ENCODE measurements at places on chromosomes 7 and 10.
A peak's percentile ranks its signal among the peaks of the same experiment; 100 is the strongest.

GRCh38 chr10:117162093-117163060 is 24.3 kb upstream of the VAX1 start:
- no peak for DNase-seq

- DNase-seq = peak; percentile 33
These were observed 381.0 kb upstream of the NRP1 start for GRCh38 chr10:33715303-33715975.

- DNase-seq = no peak
These were observed 47.6 kb downstream of the ZMIZ1 start for GRCh38 chr10:79116368-79116767.

DNA sequence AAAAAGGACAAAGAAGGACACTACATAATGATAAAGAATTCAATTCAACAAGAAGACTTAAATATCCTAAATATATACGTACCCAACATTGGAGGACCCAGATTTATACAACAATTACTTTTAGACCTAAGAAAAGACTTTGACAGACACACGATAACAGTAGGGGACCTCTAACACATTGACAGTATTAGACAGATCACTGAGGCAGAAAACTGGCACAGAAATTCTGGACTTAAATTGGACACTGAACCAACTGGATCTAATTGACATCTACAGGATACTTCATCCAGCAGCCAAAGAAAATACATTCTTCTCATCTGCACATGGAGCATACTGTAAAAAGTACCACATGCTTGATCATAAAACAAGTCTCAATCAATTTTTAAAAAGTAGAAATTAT is 103.8 kb downstream of the DGKI start:
- no peak for DNase-seq

DNA sequence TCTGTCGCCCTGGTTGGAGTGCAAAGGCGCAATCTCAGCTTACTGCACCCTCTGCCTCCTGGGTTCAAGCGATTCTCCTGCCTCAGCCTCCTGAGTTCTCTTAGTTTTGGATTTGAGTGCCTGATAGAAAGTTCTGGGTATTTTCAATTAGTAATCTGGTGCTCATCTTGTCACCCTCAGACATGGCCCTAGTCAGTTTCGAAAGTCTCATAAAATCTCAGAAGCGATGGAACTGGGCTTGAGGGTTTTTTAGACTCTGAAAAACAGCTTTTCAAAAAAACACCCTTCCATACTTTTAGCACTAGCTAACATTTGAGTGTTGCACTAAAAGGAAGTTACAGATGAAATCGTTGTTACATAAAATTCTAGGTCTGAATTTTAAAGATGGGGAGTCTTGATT is 9.4 kb upstream of the PIP4K2A start:
- peak; percentile 60 for DNase-seq

GRCh38 chr10:63689768-63690167 is 168.6 kb downstream of the REEP3 start:
- no peak for DNase-seq

- no peak for DNase-seq
These were observed 337.1 kb downstream of the RNLS start for GRCh38 chr10:88245974-88246511.
